ENCODE measurements at places on chromosomes 13 and 19. TPM values are rescaled to one million over a fixed set of nuclear protein-coding genes. Genes with fewer than 3 reads are reported as not detected.

GRCh38 chr13:31431722-31432137 is 232.0 kb downstream of the B3GLCT start:
- no peak for DNase-seq

GRCh38 chr19:17677002-17677401 is 11.2 kb downstream of the UNC13A start:
- no peak for DNase-seq

DNA sequence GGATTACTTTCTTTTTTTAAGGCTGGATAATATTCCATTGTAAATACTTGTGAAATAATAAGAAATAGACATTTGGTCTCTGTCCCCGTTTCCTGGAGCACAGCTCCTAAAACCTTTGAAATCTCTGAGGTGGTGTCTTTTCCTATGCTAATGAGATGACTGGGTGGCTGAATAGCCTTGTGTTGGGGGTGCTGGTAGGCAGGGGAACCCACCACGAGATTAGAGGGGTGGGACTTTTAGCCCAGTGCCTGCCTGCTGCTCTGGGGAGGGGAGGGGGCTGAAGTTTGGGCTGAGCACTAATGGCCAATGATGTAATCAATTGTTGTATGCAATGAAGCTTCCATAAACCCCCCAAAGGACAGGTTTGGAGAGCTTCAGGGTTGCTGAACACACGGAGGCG is 175.7 kb downstream of the FGF9 start:
- no peak for DNase-seq

GRCh38 chr19:19202707-19203011 is 555 bp downstream of the NR2C2AP start:
- DNase-seq: no peak

GRCh38 chr19:17076543-17076991 is 990 bp downstream of the MYO9B start:
- no peak for DNase-seq

GRCh38 chr19:51771376-51772130 is 10.6 kb downstream of the FPR2 start:
- DNase-seq: no peak

DNA sequence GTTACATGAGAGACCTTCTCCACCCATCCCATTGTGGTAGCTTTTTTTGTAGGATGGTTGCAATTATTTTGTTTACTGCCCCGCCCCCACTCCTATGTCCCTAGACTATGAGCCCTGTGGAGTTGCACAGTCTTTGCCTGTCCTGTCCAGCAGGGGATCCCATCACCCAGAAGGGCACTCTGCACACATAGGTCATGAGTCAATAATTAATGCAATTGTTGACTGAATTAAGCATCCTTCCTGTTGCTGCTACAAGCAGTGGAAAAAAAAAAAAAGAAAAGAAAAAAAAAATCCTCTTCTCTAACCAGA is 14.2 kb downstream of the C19orf81 start:
- DNase-seq: no peak

DNA sequence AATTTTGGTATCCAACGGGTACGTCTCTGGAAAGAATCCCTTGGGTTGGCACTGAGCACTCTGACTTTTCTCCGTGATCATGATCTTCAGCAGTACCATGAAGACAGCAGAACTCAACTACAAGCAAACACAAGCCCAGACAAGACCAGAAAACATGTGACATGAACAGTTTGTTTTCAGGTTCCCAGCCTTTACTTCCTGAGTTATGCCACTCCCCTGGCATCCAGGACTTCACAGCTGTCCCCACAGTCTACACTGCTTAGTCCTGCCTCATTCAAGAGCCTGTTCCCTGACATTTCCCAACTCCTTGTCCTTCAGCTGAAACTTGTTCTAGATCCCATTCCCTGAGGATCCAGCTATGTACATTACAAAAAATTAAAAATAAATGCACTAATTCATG is 4.9 kb upstream of the N4BP2L1 start:
- DNase-seq: no peak

GRCh38 chr13:42964761-42965161 is 27.3 kb downstream of the EPSTI1 start:
- DNase-seq: no peak

DNA sequence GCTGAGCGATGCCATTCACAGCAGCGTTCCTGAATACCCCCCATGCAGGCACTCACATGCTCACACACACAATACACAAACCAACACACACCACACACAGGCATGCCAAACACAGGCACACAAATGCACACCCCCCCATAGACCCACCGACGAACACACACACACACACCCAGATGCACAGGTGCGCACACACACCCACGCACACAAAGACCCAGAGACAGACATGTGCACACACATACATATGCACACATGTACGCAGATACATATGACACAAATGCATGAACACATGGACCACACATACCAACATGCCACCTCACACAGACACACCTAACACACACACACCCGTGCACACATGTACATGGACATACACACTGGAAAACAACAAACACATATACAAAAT is 7.0 kb upstream of the CSNK1G2 start:
- no peak for DNase-seq

DNA sequence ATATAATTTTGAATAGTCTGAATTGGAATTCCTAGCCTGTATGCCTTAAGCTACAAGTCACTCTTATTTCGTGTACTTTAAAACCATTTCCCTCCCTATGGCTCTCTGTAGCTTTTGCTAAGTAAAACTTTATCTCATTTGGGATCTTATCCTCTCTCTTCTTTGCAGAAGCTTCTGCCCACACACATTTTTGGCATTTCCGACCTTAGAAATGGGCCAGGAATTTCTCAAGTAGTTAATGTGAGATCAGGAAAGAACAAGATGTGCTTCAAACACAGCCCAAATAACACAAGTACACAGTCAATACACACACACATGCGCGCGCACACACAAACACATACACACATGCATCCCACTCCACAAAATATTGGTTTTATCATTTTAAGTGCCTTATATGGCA is 931.0 kb upstream of the MIR17HG start:
- DNase-seq: no peak

GRCh38 chr19:1826557-1827521 is 14.8 kb upstream of the ATP8B3 start:
- DNase-seq: no peak

DNA sequence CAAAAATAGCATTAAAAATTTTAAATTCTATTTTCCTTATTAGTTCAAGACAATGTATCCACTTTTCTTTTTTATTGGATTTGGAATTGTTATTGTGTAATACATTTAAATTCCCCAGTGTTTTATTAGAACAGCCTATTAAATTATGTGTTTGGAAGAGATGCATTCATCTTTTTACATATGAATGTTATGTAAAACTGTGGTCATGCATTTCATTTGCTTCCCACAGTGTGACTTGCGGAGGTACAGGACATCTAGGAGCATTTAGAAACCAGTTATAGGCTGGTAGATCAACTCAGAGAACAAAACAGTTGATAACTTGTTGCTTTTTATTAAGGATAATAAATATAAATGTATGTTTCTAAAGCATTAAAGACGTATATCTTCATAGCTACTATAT is 335.5 kb upstream of the TMTC4 start:
- no peak for DNase-seq

GRCh38 chr19:2394054-2394441 is 33.3 kb downstream of the TIMM13 start:
- DNase-seq: no peak

GRCh38 chr13:26253787-26254582 is at the start of gene CDK8:
Gene CDK8 (plus strand): TSS chr13:26254129. CDS start chr13:26254642, 513 bp downstream.
- DNase-seq: peak; percentile 95

GRCh38 chr19:1875646-1876495 is 9.4 kb downstream of the ABHD17A start:
- peak; percentile 97 for DNase-seq

DNA sequence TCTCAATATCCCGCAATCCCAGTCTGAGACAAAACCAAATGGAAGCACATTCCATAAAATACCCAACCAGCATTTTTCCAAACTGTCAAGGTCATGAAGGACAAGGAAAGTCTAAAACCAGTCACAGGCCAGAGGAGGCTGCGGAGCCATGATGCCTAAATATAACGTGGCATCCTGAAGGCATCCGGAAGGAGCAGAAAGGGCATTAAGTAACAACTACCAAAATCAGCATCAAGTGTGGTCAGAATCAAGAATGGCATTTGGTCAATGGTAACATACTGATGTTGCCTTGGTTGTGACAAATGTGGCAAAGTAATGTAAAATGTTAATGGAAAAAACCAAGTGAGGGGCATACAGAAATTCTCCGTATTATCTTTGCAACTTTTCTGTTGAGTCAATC is 3.5 kb upstream of the ATF5 start:
- DNase-seq: no peak

- DNase-seq: no peak
Measured at GRCh38 chr13:38173403-38173802, 176.2 kb upstream of the UFM1 start.

Gene CD37
- total RNA-seq: 9.1 TPM

Gene KEAP1
- 82.8 TPM for total RNA-seq

Gene KLHL26
- 6.6 TPM for total RNA-seq

Gene SLC25A15
- total RNA-seq: 4.8 TPM

Gene DZIP1
- total RNA-seq: 4.7 TPM

Gene CDX2
- not detected for total RNA-seq

Gene SPIB
- not detected for total RNA-seq

Data from Right ventricle myocardium inferior (tissue), 1 donor.